Stimulated activated CD4-positive, alpha-beta T cell treated with anti-CD3 and anti-CD28 coated beads, Interleukin-1b, Interleukin-23, amount 100 ng/mL, for 24 hours (primary cell): ENCODE measurements at places on chromosomes 11 and 22.

GRCh38 chr11:15893080-15893492 lies 463.3 kb downstream of the SOX6 start:
- no peak for DNase-seq

- DNase-seq = no peak
Measured at GRCh38 chr11:112392904-112393303, 132.2 kb upstream of the PLET1 start.

DNA sequence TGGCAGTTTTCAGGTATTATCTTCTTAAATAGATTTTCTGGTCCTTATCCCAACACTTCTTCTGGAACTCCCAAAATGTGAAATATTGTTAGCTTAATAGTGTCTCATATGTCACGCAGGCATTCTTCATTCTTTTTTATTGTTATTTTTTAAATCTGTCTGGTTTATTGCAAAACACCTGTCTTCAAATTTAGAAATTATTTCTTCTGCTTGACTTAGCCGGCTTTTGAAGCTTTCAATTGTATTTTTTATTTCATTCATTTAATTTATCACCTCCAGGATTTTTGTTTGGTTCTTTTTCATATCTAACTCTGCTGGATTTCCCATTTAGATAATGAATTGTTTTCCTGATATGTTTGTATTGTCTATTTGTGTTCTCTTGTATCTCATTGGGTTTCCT lies 49.9 kb downstream of the KCNQ1OT1 start:
- no peak for DNase-seq

DNA sequence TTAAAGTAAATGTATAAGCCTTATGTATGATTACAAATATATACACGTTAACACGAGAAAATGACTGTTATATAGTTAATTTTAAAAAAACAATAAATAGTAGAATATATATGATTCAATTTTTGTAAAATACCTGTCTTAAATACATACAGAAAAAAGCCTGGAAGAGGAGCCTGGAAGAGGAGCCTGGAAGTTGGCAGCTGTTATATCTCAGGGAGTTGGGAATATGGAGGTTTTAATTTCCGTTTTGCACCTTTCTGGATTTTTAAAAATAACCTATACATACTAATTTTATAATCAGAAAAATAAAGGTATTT lies 111.6 kb downstream of the WT1 start:
- DNase-seq = no peak

GRCh38 chr11:9506489-9507276 lies 45.9 kb downstream of the ZNF143 start:
- peak; percentile 62 for DNase-seq

DNA sequence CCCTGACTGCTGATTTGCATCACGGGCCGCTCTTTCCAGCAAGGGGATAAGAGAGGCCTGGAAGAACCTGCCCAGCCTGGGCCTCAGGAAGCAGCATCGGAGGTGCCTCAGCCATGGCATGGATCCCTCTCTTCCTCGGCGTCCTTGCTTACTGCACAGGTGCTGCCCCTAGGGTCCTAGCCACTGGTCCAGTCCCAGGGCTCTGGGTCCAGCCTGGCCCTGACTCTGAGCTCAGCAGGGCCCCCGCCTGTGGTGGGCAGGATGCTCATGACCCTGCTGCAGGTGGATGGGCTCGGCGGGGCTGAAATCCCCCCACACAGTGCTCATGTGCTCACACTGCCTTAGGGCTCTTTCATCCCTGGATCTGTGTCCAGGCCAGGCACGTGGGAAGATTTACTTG lies 7.0 kb upstream of the IGLL5 start:
- DNase-seq = no peak

DNA sequence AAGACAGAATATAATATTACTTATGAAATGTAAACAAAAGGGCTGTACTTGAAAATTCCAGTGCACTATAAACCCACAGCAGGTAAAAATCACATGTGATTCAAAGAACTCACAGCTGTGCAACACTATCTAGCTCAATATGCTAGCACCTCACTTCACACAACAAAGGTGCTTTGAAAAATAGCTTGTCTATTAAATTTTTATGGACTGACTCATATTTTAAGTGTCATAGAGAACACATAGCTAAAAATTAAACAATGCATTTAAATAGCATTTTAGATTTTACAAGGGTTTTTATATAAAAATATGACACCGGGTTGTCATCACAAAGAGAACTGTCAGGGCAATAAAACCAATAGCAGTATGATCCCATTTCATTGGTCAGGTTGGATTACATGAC lies 1390.5 kb upstream of the TENM4 start:
- DNase-seq = no peak

- no peak for DNase-seq
Measured at GRCh38 chr11:75673977-75674582, 5.2 kb upstream of the MAP6 start.

- no peak for DNase-seq
Measured at GRCh38 chr11:22465620-22466019, 127.4 kb downstream of the SLC17A6 start.

DNA sequence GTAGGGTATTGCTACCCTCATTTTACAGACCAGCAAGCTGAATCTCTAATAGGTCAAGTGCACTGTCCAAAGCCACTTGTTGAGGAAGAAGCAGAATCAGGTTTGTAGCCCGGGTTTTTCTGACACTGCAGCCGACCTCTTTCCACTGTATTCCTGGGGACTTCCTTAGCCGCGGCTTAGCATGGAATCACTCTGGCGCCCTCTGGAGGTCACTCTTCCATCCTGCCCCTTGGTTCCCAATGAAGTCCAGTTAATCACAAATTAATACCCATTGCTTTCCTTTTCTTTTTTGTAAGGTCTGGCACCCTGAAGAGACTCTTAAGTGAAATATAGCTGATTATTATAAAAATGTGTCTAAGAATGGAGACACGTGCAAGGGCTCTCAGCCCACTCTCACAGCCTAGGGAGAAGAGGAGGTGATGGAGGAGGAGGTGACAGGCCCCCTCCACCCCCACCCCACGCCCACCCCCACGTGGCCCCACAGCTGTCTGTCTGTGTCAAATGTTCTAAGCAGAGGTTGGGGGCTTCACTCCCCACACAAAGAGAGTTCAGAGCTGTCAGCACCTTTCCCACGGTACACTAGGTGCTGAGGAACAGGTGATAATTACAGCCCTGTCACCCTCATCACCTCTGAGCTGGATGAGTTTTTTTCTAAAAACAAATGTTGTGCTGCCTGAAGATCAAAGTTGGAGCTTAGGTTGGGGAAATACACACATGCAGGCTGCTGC lies 57.7 kb upstream of the DRD2 start:
- DNase-seq = peak; percentile 39

- DNase-seq = no peak
Measured at GRCh38 chr11:40178470-40178869, 1281.0 kb downstream of the LRRC4C start.

- no peak for DNase-seq
Measured at GRCh38 chr11:2793701-2794045, 91.9 kb downstream of the CDKN1C start.

DNA sequence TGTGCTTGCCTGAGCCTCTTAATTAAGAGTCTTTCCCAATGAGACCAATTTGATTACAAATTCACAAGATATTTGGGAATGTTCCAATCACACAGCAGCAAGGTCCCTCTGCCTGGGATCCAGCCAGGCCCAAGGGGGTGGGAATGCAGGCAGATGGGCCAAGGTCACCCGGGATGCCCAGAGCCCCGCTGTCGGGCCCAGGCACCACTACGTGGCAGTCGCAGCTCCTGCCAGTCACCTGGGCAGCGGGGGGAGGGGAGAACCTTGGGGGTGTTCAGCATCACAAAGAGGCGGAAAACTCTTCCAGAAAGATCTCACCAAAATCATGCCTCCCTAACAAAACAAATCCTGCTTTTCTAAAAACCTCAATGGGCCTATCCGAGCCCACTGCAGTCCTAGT lies 30.9 kb downstream of the PPM1F start:
- DNase-seq = no peak

- no peak for DNase-seq
Measured at GRCh38 chr22:23856721-23857605, 712 bp upstream of the SLC2A11 start.

DNA sequence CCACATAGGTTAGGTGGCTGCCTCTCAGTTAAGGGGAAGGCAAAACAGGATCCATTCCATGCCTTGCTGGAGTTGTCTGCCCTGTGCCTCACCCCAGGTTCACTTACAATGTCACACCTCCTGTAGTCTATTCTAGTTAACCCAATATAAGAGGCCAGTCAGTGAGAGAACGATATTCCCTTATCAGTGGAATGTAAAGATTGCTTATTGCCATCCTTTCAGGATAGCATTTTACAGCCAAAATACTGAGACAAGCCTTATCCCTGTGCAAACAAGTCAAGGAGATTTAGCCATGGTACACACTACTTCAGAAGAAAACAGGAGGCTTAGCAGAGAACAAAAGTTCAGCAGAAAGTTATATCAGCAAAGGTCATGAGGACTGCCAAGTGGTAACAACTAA lies 5.5 kb downstream of the CYP2R1 start:
- no peak for DNase-seq

- DNase-seq = no peak
Measured at GRCh38 chr11:64885367-64886286, 7.2 kb upstream of the EHD1 start.

GRCh38 chr11:95891423-95892170 lies 32.3 kb downstream of the MTMR2 start:
- no peak for DNase-seq

DNA sequence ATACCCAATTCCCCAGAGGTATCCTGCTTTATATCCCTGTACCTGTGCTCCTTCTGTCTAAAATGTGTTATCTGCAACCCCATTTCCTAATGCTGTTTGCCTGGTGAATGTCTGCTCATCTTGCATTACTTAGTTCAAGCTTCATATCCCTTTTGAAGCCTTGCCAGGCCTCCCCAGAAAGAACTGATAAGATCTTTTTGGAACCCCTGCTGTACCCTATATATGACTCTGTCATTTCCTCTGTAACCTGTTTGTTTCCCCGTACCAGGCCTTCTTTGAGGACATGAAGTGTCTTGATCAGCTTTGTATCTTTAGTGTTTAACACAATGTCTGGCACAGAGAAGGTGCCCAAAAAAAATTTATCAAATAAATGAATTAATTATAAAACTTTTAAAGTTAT lies 77.6 kb downstream of the LIF start:
- no peak for DNase-seq

- no peak for DNase-seq
Measured at GRCh38 chr11:78040691-78041379, 17.8 kb upstream of the KCTD14 start.

DNA sequence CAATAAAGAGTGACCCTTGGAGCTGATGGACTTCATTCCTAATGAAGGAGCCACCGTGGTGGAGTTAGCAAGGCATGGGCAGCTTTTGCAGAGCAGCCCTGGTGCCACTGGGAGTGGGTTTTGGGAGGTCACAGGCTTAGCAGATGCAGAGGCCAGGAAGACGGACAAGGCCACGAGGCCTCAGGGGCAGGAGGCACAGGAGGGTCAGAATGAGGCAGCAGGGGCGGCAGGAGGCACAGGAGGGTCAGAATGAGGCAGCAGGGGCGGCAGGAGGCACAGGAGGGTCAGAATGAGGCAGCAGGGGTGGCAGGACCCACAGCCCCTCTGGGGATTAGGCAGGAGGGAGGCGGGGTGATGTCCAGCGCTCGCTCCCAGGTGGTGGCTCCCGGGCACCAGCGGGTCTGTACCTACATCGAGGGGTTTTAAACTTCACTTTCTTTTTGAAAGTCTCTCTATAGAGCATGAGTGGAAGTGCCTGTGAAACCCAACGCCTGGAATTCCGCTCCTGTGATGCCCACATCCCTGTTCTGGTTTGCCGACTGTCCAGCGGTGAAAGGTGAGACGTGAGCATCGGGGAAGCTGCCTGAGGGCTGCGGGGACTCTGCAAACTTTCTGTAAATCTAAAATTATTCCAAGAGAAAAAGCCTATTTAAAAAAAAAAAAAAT lies 521.6 kb downstream of the BRD1 start:
- no peak for DNase-seq

DNA sequence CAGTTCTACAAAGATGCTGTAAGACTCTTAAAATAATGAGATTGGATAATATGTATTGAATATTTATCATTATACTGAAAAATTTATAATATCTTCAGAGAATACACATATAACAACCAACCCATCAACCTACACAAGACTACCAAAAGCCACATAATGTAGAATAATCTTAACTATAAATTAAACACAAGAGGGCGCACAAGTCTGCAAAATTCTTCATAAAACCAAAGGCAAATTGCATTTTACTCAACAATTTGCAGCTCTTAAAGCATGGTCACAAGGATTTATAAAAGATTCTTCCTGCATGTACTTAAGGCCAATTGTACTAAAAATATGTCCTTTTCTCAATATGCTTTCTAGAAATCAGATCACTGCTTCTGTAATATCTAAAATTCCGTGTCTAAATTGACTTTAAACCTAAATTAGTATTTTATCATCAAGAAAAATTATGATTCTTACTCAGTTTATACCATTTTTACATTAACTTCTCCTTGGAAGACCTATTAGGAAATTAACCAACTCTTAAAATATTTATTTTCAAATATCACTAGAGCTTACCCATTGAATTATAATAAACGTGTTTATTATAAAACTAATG lies 79.0 kb downstream of the TTC28 start:
- DNase-seq = no peak

- no peak for DNase-seq
Measured at GRCh38 chr11:727281-727701, 20.0 kb upstream of the TALDO1 start.

DNA sequence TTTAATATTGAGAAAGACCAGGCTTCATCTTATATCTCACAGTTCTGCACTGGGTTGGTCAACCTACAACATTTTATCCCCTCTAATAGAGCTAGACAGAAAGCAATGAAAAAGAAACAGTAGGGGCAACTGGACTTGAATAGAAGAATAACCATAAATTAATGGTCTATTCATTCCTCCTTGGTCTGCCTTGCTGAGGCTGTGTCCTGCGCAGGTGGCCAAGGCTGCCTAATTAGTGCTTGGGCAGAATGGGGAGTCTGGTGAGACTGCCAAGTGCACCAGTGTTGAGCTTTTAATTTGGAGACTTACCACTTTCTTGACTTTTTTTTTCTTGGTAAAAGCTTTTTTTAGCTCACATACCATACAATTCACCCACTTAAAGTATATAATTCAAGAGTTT lies 35.0 kb upstream of the SPON1 start:
- no peak for DNase-seq

GRCh38 chr22:46803031-46803880 lies 40.8 kb downstream of the TBC1D22A start:
- DNase-seq = peak; percentile 48

DNA sequence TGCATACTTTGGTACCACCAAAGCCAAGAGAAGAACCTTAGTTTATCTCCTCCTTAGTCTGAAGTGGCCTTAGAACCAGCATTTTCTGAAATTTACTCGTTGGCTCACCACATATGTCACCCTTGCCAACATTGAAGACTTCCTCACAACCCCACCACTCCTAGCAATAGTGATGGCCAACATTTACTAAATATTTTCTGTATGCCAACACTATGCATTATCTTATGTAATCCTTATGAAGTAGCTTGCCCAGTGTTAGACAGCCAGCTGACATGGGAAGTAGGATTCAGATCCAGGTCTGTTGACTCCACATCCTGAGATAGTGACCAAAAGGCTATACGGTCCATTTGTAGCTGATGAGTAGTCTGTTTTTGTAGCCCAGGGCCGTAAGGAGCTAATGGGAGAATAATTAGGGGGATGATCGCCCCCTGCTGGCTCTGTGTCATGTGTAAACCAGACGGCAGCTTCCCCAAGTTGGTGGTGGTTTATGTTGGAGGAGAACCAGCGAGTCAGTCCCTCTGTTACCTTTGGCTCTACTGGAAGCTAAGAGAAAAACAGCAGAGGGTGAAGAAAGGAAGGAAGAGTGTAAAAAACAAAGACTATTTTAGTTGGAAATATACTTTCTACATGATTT lies 120.5 kb upstream of the RASSF10 start:
- peak; percentile 63 for DNase-seq
